ENCODE measurements at places on chromosomes 5 and 9.

GRCh38 chr5:51387884-51388275 lies 4.6 kb downstream of the ISL1 start:
- peak; percentile 8 for DNase-seq

GRCh38 chr9:18806232-18807080 lies 226.6 kb downstream of the SAXO1 start:
- DNase-seq = no peak

- DNase-seq = peak; percentile 15
These were observed 1.4 kb downstream of the HAND1 start for GRCh38 chr5:154476354-154477205.

DNA sequence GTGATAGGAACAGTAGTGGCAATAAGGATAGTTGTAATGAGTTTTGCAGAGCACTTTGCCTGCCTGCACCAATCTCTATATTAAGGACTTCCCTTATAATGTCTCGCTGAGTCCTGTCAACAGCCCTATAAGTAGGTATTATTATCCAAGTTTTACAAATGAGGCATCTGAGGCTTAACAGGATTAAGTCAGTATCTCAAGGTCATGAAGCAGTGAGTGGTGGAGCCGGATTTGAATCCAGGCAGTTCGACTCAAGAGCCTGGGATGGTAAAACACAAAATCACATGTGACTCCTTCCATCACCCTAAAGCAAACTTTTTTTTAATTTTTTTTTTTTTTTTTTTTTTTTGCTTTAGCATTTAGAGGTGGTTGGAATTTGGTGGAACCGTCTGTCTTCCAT lies 59.0 kb upstream of the RARS1 start:
- DNase-seq = peak; percentile 91

GRCh38 chr5:67724412-67725135 lies 491.0 kb upstream of the PIK3R1 start:
- no peak for DNase-seq

DNA sequence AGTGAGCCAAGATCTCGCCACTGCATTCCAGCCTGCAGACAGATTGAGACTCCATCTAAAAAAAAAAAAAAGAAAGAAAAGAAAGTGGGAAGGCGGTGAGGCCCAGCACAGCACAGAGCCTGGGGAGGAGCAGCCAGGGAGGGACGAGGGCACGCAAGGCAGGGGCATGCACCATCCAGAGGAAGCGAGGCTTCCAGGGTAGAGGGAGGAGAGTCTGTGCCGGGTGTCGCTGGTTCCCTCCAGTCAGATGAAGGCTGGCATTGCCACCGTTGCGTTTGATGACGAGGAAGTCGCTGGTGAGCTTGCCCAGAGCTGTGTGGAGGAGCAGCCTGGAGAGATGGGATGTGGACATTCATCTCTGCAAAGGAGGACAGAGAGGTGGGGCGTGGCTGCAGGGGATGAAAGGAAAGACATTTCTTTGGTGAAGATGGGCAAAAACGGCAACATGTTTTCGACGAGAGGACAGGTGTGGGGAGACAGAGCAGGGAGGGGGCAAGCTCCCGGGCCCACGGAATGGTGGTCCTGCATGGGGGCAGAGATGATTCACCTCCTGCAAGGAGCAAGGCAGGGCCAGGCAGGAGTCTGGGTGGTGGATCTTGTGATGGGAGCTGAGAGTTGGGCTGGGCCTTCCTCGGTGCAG lies 18.6 kb upstream of the OLFM1 start:
- DNase-seq = no peak

- no peak for DNase-seq
These were observed 65.0 kb upstream of the ABL1 start for GRCh38 chr9:130770093-130770492.

DNA sequence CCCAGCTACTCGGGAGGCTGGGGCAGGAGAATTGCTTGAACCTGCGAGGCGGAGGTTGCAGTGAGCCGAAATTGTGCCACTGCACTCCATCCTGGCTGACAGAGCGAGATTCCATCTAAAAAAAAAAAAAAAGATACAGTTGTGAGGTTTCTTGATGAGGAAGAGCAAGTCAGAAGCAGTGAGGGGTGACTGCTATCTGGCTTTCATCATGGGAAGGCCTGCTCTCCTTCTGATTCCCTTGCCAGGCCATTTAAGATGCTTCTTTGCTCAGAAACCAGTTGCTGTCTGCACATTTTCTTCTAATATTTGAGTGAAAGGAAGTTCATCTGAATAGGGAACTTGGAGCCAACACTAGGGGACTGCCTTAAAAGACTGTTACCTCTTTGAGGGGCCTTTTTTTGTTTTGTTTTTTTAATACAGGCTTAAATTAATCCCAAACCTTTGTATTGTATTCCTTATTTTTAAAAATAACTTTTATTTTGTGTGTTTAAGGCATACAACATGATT lies 201.9 kb downstream of the ARHGAP26 start:
- no peak for DNase-seq

- no peak for DNase-seq
These were observed 113.4 kb downstream of the PAPPA start for GRCh38 chr9:116267021-116267420.

DNA sequence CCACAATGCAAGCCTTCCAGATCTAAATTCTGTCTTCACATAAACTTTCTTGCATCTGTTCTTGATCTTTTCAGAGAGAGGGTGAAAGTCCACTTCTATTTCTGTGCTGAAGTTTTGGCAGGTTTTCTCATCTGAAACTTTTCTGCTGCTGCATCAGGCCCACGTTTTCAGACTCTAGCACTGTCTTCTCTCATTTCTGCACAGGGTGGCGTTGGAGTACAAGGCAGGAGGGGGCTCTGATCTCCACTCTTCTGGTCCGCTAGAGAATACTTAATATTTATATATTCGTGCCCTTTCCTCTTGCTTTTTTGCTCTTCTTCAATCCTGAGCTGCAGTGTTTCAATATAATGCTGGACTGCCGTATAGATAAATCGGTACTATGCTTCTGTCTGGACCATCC lies 204.0 kb upstream of the PRDM9 start:
- DNase-seq = no peak

DNA sequence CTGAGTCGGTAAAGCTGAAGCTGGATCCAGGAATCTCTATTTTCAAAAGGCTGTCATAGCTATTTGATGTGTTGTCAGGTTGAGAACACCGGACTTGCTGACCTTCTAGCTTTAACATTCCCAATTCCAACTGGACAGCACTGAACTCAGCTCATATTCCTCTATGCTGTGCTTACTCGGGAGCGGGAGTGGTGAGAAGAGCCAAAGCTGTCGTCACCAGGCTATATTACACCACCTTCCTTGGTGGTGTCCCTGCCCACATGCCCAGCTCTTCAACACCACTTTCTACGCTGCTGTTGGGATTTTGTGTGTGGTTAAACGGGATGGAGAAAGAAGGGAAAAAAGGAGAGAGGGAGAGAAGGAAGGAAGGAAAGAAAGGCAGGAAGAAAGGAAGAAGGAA lies 653.6 kb downstream of the RAB3C start:
- DNase-seq = no peak

- DNase-seq = no peak
These were observed at the start of gene CRHBP for GRCh38 chr5:76952795-76953536. TSS of gene CRHBP (plus strand) at chr5:76953045. CDS start at chr5:76953135, 90 bp downstream.

GRCh38 chr5:179610109-179610902 lies 13.2 kb downstream of the HNRNPH1 start:
- DNase-seq = no peak

DNA sequence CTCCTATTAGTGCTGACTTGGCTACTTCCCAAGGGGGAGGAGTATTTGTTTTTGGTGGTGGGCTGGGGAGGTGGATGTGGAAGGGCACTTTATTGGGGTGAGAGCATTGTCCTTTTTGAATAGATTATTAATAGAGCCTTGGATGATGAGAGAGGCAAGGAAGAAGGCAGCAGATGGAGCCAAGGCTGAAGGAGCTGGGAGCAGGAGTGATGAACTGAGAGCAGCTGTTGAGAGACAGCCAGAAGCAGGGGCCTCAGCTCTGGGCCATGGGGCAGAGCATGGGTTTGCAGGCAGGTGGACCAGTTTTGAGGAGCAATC lies 29.6 kb downstream of the RGS3 start:
- DNase-seq = peak; percentile 2

DNA sequence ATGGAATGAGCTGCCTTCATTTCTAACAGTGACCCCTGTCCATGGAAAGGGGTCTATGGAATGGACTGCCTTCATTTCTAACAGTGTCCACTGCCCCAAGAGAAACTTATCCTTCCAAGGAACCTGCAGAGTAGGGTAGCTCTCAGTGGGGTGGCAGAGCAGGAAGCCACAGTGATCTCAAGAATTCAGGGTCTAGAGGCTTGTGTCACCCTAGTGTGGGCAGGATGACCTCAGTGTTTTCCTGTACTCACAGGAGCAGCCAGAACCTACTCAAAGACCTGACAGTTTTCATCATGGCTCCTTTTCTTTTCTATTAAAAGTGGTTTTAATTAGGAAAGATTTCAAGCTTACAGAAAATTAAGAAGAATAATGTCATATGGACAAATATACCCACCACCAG lies 27.5 kb downstream of the SEC61B start:
- no peak for DNase-seq

DNA sequence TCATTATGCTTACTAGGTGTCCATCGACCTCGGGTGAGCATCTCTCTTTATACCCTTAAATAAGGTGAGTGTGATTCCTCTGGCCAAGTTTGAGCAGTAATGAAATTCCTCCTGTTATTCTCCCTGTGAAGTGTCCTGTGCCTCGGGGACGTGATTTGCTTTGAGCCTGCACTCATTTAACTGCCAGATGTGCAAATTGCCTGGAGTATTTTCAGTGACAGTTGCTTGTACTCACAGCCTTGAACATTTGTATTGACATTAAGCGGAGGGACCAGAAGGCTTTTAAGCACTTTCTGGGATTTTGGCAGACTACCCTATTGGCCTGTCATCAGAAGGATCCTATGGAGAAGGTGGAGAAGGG lies 126.9 kb downstream of the DOCK2 start:
- no peak for DNase-seq

GRCh38 chr5:76683816-76684731 lies 31.9 kb upstream of the F2R start:
- no peak for DNase-seq

GRCh38 chr5:6424110-6424659 lies 24.5 kb upstream of the UBE2QL1 start:
- DNase-seq = no peak

GRCh38 chr5:89128092-89128491 lies 245.1 kb upstream of the MEF2C start:
- DNase-seq = no peak

DNA sequence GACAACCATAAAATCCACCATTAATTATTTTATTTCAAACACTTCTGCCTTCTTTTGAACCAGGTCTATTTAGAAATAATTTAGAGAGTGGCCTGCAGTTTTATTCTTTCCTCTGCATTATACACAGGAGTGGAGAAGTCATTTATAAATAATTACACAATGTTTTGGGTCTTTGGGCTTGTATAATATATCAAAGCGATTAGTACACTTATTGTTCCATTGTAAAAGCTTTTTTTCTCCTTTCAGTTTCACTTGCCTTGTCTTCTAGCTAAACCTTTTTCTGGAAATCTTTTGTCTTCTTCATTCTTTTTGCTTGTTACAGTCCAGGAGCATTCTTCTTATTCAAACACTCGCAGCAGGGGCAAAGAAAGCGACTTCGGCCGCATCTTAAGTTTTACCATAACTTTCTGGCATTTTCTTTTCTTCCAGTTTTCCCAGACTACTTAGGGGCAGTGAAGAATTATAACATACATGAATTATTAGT lies 7.3 kb upstream of the NEUROG1 start:
- DNase-seq = no peak

GRCh38 chr9:131771646-131772045 lies 31.8 kb upstream of the RAPGEF1 start:
- DNase-seq = no peak

- DNase-seq = no peak
These were observed 110.0 kb downstream of the STK32A start for GRCh38 chr5:147344861-147345260.

- DNase-seq = peak; percentile 29
These were observed 113.0 kb upstream of the TRIM32 start for GRCh38 chr9:116574027-116574679.

DNA sequence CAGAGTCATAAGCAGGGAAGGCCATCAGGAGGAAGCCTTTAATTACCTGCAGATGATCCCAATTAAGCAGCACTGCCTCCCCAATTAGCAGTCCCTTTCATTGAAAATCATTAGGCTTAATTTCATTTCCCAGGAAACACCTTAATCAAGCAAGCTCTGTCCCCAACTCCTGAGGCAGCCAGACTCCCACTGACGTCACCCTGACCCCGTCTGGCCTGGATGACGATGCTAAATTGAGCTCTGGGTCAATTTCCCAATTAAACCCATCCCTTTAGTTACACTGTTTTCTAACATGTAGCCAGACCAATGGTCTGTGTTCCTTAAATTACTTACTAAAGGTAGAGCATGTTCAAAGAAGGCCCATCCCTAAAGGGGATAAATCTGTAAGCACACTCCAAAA lies 84.0 kb upstream of the SPOCK1 start:
- peak; percentile 46 for DNase-seq

Measured in NCI-H82 (cell line).